Epithelial cell of esophagus (primary cell): ENCODE measurements at places on chromosomes 12 and 14.

DNA sequence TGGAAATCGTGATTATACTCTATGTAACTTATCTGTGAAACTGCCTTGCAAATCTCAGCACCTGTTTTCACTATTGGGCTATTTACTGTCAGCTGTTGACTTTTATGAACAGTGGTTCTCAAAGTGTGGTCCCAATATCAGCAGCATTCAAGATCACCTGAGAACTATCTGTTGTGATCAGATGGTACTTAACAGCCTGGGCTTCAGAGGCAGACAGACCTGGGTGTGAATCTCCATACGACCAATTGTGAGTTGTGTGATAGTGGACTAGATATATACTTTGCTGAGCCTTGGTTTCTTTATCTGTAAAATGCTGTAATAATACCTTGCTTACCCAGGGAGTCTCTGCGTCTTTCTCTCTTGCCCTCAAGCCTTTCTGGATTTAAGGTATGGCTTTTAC lies 105.1 kb downstream of the ERGIC2 start:
- no peak for DNase-seq

GRCh38 chr14:72420749-72421474 lies 473.0 kb downstream of the DPF3 start:
- peak; percentile 63 for DNase-seq

- peak; percentile 45 for DNase-seq
Observed at GRCh38 chr12:57240926-57241401, 10.0 kb downstream of the STAC3 start.

DNA sequence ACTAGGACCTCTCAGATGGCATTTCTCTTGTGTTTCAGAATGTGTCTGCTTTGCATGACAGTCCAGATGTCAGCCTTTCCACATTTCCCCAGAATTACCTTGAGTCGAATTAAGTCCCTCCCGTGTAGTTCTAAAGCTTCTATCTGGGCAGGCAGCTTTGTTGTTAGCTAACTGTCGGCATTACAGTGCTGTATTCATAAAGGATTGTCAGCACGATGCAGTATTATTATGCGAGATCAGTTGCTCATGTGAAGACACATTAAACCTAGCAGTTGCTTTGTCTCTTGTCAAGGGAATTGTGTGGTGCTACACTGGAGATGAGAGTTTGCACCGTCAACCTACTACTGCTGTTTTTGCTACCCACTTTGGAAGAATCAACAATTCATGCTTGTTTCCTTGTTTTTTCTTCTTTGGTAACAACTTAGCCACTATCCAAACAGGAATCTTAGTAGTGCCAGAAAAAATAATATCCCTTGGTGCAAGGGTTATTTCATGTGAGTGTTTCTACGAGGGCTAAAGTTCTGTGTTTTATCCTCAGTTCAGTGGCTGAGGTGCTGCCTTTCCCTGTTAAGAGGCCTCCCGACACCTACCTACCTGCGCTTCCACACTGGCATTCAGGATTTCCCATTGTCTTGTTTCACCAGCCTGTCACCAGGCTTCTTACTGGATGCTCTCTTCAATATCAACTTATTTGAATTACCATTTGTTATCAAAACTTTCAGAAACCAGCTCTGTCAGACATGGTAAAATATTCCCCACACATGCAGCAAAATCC lies 297.9 kb upstream of the G2E3 start:
- no peak for DNase-seq

DNA sequence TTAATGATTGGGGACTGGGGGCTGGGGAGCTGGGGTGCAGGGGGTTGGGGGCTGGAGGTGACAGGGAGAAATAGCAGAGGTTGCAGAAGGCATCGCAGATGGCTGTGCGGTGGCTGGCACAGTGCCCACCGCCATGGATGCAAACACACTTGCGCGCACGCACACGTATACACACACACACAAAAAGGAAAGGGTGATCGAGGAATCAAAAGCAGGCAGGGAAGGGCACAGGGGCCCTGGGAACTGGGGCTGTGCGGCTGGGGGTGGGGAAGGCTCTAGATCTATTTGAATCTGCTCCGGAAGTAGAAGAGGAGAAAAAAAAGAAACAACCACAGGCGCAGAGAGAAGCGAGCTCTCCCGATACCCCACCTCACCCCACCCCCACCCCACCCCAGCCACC lies 39.4 kb downstream of the ZFHX2 start:
- DNase-seq, result no peak

GRCh38 chr12:53201177-53201541 lies 5.9 kb downstream of the ITGB7 start:
- no peak for DNase-seq
